ENCODE measurements at places on chromosomes 7 and 10. TPM values are rescaled to one million over a fixed set of nuclear protein-coding genes. Genes with fewer than 3 reads are reported as not detected.
A peak's percentile ranks its signal among the peaks of the same experiment; 100 is the strongest.

Gene ADAM12
- 0.98 TPM for total RNA-seq

Gene ASZ1
- not detected for total RNA-seq

Gene JCAD
- total RNA-seq, result 67.6 TPM

Gene TRIM73
- 4.4 TPM for total RNA-seq

Gene SIRT1
- total RNA-seq, result 23.4 TPM

Gene RGR
- total RNA-seq, result 0.41 TPM

Gene GRM8
- total RNA-seq, result not detected

- H3K36me3 ChIP-seq, result no peaks in the 10 kb centered on the region
- no peaks in the 10 kb centered on the region for H3K4me1 ChIP-seq
- DNase-seq, result no peak
- no peak overlapping the region for H3K27ac ChIP-seq
- no peaks in the 10 kb centered on the region for H3K27me3 ChIP-seq
Observed at GRCh38 chr7:25716421-25716820, 435.6 kb upstream of the NFE2L3 start.

DNA sequence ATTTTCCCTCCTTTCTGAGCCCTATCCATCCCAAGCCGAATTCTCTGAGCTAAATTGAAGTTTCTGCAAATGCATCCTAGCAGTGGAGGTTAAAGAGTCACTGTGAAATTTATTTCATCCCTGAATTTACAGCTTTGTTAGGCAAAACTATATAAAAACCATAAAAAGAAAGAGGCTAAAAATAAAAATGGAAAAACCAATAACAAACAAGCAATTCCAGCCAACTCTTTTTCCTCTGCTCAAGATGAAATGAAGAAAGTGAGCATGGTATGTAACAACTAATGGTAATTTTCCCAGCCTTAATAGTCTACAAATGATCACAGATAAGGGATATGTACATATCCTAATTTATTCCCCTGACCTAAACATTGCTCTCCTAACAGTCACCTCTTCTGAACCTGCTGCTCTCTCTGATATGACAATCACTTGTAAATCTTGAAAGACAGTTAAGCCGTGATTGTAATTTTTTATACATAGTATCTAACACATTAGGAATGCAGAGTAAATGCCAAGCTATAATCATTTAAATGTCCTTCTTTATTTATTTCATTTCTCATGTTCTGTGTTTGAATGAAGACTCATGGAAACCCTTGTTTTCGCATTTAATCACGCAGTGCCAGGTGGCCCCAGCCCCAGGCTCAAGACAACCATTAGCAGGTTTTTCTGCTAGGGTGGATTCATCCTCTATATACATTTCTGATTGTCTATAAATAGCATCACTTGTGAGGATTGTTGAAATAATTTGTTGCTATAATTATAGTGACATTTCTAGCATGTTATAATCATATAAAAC, 48.6 kb upstream of the NRP1 start:
- no peak overlapping the region for H3K4me3 ChIP-seq
- no peak overlapping the region for H3K27ac ChIP-seq
- H3K27me3 ChIP-seq, result no peaks in the 10 kb centered on the region
- no peak for DNase-seq
- H3K36me3 ChIP-seq, result no peaks in the 10 kb centered on the region

- peaks cover 31% of the 10 kb centered on the region for H3K36me3 ChIP-seq
- H3K27ac ChIP-seq, result peak overlapping the region; percentile 98
- DNase-seq, result peak; percentile 85
- no peaks in the 10 kb centered on the region for H3K27me3 ChIP-seq
Observed at GRCh38 chr10:80468002-80468401, 13.9 kb downstream of the TSPAN14 start.

GRCh38 chr10:86888585-86889381, 68.6 kb downstream of the MMRN2 start:
- H3K4me1 ChIP-seq, result no peaks in the 10 kb centered on the region
- H3K4me3 ChIP-seq, result no peak overlapping the region
- H3K27ac ChIP-seq, result peak overlapping the region; percentile 33

DNA sequence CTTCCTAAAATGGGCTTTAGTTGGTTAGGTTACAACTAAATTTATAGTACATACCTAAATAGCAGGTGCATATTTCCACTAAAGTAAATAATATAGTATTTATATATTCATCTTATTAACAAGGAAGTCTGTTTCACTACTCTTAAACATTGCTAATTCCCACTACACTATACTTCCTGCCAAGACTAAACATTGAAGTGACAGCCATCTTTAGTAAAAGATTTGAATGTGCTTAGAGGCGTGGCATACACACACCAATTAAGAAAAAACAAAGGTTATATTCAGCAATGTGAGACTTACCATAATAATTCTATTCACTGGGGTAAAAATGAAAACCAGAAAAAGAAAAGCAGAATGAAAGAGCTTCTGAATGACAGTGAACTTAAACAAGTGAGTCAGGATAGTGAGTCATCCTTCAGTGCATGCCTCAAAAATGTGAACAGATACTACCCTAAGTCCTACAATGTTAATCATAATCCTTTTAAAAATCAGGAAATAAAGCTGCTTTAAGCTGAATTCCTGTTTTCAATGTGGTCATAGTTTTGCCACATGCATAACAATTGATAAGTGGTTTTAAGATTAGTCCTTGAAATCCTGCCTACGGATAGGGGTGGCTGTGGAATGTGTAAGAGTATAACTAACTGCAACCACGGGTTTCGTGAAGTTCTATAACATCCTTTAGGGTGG, 59.4 kb downstream of the USP6NL start:
- H3K4me3 ChIP-seq, result no peak overlapping the region
- no peaks in the 10 kb centered on the region for H3K36me3 ChIP-seq
- H3K27ac ChIP-seq, result peak overlapping the region; percentile 45
- no peaks in the 10 kb centered on the region for H3K27me3 ChIP-seq

- no peaks in the 10 kb centered on the region for H3K36me3 ChIP-seq
- no peak overlapping the region for H3K27ac ChIP-seq
- no peaks in the 10 kb centered on the region for H3K27me3 ChIP-seq
- H3K4me3 ChIP-seq, result no peak overlapping the region
- peaks cover 14% of the 10 kb centered on the region for H3K4me1 ChIP-seq
Observed at GRCh38 chr7:16070806-16071205, 350.5 kb downstream of the CRPPA start.

DNA sequence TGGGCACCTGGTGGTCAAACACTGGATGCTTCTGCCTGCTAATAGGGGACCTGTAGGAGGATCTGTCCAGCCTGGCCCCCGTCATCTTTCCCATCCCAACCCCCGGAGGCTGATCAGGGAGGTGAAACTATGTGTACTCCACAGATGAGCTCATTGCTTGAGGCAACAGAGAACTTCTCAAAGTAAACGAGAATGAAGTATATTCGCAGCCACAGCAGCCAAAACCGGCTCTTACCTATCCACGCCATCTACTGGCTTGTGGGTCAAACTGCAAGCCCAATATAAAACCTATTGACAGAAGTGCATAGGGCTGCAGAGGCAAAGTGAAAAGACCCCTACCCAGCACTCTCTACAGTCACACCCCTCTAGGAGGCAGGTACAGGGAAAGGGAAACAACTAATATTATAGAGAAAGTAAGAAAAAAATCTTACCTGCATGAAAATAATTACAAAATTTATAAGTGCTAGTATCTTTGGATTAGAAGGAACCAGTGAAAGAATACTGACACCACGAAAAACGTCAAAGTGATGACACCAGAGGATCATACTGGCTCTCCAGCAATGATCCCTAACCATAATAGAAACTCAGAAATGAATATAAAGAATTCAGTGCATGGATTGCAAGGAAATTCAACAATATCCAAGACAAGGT, 973.5 kb downstream of the ANKRD7 start:
- no peak for DNase-seq
- H3K4me1 ChIP-seq, result no peaks in the 10 kb centered on the region
- no peak overlapping the region for H3K4me3 ChIP-seq

- no peaks in the 10 kb centered on the region for H3K27me3 ChIP-seq
- no peak for DNase-seq
Observed at GRCh38 chr7:26698194-26698593, 166.2 kb downstream of the SKAP2 start.

DNA sequence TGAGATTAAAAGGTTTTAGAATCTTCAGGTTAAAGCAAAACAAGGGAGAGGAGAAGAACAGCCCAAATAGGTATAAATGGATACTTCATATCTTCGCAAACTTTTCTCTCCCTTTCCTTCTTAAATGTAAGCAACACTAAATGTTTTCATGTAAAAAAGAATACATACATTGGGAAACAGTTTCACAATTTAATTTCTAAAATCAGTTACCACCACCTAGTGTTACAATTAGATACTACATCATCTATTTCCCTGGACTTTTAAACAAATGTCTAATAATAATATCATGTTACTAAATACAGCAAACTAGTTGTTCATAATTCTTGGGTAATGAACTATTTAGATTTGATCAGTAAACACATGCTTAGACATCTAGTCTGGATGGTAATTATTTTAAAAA, 35.8 kb downstream of the MINDY3 start:
- no peak overlapping the region for H3K4me3 ChIP-seq
- DNase-seq, result no peak
- H3K4me1 ChIP-seq, result no peaks in the 10 kb centered on the region
- H3K27ac ChIP-seq, result no peak overlapping the region

GRCh38 chr7:18305866-18306265, 189.7 kb upstream of the HDAC9 start:
- H3K36me3 ChIP-seq, result no peaks in the 10 kb centered on the region
- no peaks in the 10 kb centered on the region for H3K4me1 ChIP-seq
- H3K4me3 ChIP-seq, result no peak overlapping the region
- H3K27me3 ChIP-seq, result no peaks in the 10 kb centered on the region

GRCh38 chr7:92652536-92652935, 62.3 kb upstream of the FAM133B start:
- no peaks in the 10 kb centered on the region for H3K27me3 ChIP-seq
- H3K27ac ChIP-seq, result no peak overlapping the region
- no peak overlapping the region for H3K4me3 ChIP-seq

DNA sequence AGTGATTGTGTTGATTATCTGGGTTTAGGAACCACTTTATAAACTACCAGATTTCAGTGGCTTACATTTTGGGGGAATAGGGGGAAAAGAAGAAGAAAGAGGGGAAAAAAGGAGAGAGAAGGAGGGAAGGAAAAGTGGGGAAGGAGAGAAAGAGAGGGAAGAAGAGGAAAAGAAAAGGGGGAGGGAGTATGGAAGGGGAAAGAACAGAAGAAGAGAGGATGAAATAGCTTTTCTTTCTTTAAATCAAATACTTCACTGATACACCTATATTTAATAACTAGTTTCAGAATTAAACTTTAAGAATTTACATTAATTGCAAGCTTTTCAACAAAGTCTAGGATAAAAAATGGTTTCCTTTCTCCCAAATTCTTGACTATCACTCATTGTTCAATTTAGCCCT, 289.6 kb downstream of the SDHAF3 start:
- no peak overlapping the region for H3K4me3 ChIP-seq
- no peaks in the 10 kb centered on the region for H3K36me3 ChIP-seq
- H3K27me3 ChIP-seq, result no peaks in the 10 kb centered on the region
- H3K27ac ChIP-seq, result no peak overlapping the region

- no peaks in the 10 kb centered on the region for H3K36me3 ChIP-seq
- H3K4me1 ChIP-seq, result no peaks in the 10 kb centered on the region
- no peaks in the 10 kb centered on the region for H3K27me3 ChIP-seq
- no peak for DNase-seq
- H3K27ac ChIP-seq, result no peak overlapping the region
Observed at GRCh38 chr7:99189222-99189621, 18.7 kb downstream of the KPNA7 start.

DNA sequence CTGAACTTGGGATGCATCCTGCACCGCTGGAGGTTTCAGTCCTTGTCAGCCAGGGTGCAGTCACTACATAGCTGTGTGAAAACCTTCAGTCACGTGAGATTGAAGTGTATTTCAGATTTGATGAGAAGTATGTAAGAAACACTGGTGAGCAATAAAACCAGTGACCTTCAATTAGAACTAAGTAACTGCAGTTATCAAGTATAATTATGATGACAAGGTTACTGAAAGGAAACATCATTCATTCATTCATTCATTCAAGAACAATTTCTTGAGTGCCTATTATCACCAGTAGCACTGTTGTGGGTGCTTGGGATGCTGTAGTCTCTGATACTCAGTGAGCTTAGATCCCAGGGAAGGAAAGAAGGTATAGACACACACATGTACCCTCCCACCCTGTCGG, 33.6 kb downstream of the RHEB start:
- no peak overlapping the region for H3K4me3 ChIP-seq
- H3K4me1 ChIP-seq, result peaks cover 23% of the 10 kb centered on the region
- no peak overlapping the region for H3K27ac ChIP-seq
- H3K36me3 ChIP-seq, result peaks cover 88% of the 10 kb centered on the region
- no peaks in the 10 kb centered on the region for H3K27me3 ChIP-seq

GRCh38 chr7:31526864-31527263, 13.0 kb downstream of the ITPRID1 start:
- H3K27ac ChIP-seq, result no peak overlapping the region
- no peaks in the 10 kb centered on the region for H3K27me3 ChIP-seq
- H3K36me3 ChIP-seq, result no peaks in the 10 kb centered on the region
- no peak for DNase-seq
- no peaks in the 10 kb centered on the region for H3K4me1 ChIP-seq
- H3K4me3 ChIP-seq, result no peak overlapping the region

DNA sequence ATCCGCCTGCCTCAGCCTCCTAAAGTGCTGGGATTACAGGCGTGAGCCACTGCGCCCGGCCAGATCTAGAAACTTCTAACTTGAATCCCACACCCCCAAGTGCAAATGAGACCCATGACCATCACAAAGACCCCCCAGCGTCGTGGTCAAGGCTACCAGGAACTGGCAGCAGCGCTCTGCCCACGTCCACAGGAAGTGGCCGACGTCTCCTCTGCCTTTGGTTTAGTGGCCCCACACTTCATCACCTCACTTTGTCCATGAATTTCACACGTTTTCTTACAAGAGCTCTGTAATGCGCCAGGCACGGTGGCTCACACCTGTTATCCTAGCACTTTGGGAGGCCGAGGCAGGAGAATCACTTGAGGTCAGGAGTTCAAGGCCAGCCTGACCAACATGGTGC, 53.5 kb upstream of the TNRC18 start:
- no peak overlapping the region for H3K27ac ChIP-seq
- H3K36me3 ChIP-seq, result no peaks in the 10 kb centered on the region
- DNase-seq, result no peak
- no peaks in the 10 kb centered on the region for H3K27me3 ChIP-seq
- peaks cover 8% of the 10 kb centered on the region for H3K4me1 ChIP-seq

DNA sequence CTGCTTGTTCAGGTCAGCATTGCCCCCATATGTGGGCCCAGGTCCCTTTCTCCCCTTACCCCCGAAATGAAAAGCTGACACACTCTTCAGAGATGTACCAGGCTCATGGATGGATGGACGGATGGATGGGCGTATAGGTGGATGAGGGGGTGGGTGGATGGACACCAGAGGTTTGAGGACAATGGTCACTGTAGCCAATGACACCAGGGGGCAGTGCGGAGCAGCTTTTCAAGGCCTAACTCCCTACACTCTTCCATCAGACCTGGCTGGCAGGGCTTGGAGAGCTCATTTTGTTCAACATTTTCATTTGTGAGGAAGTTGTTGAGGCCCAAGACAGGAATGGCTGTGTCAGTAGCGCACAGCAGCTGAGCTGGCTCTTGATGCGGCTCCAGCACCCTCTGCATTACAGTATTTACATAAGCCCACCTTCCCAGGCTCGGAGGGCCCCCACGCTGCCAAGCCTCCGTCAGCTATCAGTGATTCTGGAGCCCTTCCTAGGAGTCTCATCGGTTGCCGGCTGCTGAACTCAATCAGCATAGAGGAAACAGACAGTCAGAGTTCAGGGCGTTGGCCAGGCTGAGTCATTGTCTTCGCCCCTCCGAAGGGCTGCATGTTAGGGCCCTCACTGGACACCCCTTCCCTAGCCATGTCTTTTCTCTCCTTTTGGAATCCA, 11.6 kb upstream of the FFAR4 start:
- H3K27me3 ChIP-seq, result no peaks in the 10 kb centered on the region
- H3K27ac ChIP-seq, result no peak overlapping the region
- H3K4me3 ChIP-seq, result no peak overlapping the region
- no peaks in the 10 kb centered on the region for H3K4me1 ChIP-seq
- DNase-seq, result peak; percentile 86
- H3K36me3 ChIP-seq, result no peaks in the 10 kb centered on the region
